ENCODE measurements at places on chromosomes 11 and 22.

DNA sequence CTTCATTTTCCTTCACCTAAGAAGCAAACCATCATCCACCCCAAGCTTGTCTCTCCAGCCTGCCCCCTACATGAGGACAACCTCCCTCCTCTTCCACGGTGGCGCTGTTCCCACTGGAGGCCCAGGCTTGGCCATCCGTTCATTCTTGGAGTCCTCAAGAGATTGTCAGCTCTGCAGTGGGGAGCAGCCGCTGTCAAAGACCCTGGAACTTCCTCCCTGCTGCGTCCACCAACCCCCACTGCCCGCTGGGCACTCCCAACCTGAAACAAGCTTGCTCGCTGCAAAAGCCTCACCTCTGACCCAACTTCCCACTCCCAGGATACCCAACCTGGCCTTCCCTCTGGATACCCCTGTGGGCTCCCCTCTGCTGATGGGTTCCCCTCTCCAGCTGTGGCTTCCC, 10.4 kb upstream of the CD81 start:
- DNase-seq, result no peak

DNA sequence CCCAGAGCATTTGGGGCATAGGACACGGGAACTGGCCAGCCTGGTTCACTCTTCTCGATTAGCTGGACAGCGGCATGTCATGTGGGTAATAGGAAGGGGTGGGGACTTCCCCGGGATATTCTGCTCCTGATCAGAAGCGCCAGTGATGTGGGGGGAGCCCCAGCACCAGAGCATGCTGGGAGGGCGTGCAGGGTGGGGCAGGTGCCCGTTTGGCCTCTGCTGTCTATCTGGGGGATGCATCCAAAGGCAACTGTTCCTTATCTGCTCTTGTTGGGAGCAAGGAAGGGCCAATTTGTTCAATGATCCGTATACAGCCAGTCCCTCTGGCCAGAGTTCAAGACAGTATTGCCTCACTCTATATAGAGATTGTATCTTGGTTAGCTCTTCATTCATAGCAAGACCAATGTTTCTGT, 43.6 kb downstream of the PPARA start:
- DNase-seq, result no peak

DNA sequence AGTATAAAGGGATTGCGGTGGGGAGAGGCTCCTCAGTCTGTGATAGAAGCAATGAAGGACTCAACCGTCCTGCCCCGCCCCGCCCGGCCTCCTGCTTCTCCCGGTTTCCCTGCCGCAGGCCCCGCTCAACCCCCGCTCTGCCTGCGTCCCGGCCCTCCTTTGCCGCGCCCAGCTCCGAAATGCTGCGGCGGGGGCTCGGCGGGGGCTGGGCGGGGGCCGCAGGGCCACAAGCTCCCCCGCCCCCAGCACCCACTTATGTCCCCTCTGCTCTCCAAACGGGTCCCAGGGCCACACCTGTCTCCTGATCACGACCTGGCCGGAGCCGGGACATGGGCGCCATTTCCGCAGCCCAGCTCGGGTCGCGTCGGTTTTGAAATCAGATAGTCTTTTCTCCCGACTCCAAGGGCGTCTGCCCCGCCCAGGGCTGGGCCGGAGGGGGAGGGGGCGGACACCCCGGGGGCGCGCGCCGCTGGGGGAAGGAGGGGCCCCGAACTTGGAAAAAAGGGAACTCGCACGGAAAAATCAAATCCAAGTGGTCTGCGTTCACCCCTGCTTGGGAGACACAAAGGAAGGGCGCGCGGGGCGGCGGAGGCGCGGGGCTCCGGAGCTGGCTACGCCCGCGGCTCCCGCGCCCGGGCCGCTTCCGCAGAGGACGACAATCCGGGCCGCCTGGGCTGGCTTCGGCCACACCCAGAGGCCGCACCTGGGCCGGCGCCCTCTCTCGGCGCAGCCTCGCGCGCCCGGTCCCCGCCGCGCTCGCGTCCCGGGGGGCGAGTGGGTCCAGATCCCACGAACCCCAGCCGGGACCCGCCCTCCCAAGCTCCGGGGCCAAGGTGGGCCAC, 70.6 kb upstream of the EP300 start:
- DNase-seq, result peak; percentile 77

DNA sequence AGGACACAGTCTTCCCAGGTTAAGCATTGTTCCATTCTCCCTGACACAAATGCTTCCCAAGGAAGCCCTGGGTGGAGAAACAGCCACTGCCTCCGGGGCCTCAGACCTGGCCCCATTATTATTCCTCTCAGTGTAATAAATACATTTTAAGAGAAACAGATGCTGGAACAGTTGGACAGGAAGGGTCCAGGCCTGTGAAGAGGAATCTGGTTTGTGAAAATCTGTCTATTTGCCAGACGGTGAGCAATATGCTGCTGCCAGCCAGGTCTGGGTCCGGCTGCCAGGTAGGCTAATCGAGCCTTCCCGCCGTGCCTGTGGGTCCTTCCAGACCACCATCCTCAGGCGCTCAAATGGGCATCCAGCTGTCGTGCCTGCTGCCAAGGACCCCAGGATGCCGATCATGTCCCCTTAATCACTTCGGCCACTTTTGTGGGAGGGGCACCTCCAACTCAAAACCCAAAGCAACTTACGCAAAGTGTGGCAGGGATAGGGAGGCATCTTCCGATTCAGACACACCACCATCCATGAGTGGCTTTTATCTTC, 528.4 kb downstream of the MIAT start:
- DNase-seq, result no peak

GRCh38 chr22:23840026-23840425, 1.2 kb upstream of the DERL3 start:
- no peak for DNase-seq
